ENCODE measurements at places on chromosomes 4 and X.

DNA sequence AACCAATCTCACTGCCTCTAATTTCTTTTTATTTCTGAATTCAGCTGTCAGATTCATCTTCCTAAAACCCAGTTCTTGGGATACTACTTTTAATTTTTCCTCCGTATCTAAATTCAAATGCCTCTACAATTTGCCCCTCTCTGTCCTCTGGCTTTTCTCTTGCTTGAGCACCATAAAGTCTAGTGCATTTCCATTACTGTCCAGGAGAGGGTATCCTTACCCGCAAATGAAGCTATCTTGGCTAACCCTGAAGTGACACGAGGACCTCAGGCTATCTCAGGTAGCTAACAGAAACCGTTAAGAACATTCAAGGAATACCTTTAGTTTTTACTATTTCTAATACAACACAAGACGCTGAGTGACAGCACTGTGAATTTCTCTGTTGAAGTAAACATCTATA is 49.4 kb upstream of the PRR32 start:
- peak; percentile 4 for DNase-seq

DNA sequence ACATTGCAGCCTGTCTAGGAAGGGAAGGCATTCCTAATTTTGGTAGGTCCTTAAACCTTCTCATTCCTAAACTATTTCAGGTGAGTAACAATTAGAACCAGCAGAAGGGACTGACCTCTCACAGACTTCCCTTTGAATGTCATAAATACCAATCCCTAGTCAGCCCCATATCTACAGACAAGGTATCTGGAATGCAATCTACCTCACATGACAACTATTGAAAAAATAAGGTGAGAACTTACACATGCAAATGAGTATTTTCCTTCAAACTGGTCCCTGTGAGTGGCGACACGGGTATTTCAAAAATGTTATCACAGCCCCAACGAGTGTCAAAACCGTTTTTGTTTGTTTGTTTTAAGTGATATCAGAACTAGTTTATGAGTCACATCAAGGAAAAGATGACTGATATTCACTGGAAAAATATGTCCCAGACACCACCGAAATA is 102.4 kb upstream of the VCX2 start:
- DNase-seq, result peak; percentile 5

DNA sequence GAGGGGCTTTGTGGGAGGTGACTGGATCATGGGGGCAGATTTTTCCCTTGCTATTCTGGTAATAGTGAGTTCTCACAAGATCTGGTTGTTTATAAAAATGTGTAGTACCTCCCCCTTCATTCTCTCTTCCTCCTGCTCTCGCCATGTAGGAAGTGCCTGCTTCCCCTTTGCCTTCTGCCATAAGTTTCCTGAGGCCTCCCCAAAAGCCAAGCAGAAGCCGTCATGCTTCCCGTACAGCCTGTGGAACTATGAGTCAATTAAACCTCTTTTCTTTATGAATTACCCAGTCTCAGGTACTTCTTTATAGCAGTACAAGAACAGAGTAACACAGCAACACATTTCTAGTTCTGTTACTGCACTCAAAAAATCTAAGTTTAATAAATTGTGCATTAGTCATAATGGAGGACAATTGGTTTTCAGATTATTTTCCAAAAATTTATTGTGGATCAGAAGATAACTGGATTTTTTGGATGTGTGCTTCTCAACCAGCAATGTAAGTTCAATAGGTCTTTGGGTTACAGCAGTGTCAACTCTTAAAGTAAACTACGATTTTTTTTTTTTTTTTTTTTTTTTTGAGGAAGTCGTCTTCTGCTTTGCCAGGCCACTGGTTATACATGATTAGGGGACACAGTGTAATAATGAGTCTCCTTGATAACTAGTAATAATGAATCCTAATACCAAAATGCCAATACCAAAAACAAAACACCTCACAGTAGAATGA is 69.9 kb downstream of the CHIC2 start:
- DNase-seq, result no peak

- DNase-seq, result no peak
These were observed 45.2 kb downstream of the ANXA5 start for GRCh38 chr4:121651597-121651996.

DNA sequence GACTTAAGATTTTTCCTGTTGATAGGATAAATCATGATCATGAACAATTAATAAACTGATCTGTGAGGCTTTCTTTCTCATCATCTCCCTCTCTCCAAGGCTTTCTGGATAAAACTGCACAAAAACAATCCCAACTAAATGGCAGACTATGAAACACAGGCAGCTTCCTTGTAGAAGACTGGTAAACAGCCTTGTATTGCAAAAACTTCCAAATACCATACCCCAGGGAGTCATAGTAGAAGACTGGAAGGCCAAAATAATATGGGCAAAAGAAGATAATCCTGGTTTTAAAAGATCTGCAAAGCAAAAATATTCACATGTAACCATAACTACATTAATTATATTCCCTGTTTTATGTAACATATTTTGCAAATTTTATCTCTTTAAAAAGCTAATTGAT is 113.0 kb downstream of the ANAPC10 start:
- DNase-seq, result no peak

DNA sequence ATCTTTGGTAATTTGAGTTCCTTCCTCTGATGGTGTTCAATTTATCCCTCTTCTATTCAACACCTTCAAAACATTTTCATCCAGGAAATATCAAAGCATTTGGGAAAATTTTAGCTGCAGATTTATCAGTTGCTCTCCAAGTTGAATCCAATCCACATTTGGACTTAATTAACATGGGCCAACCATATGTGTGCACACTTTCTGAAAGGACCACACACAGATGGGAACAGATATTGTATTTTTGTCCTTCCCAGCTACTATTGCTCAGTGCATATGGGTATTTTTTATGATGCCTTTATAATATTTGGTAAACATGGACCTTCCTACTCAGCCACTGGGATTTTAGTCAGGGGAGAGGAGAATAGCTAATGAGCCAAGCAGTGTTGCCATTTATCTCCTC is 65.2 kb downstream of the GLRA2 start:
- no peak for DNase-seq

DNA sequence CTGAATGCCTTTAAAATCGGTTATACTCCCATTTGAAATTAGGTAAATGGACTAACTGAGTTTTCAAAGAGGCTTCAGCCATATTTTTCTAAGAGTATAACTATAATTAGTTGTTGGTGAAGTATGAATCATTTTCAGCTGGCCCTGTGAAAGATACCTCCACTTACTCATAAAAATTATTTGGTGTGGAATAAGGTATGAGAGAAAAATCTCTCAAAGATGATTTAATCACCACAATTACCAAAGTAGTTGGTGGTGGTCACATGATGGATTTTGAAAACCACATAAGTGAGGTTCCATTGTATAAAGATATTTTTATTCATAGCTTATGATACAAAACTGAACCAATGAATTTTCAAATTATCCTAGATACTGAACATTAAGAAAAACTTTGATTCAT is 9.0 kb upstream of the KLHL2 start:
- DNase-seq, result no peak

GRCh38 chrX:78375894-78376293 is 48.5 kb upstream of the CYSLTR1 start:
- no peak for DNase-seq

DNA sequence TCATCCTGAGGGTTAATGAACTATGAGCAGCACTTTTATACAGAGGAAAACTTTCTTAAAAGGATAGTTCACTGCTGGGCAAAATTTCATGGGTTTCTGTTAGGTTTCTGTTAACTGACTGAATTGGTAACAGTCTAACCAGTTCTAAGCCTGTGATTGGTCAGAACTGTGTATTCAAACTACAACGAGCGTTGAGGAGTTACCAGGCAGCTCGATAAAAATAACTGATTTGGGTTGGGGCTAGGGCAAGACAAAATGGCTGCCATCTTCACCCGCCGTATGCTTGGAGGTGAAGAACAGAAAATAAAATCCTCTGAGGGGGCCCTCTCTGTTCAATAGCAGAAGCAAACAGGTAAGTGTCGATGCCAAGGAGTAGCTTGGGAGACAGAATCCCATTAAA is 22.0 kb downstream of the FAM133A start:
- no peak for DNase-seq

- DNase-seq, result no peak
These were observed 62.1 kb upstream of the XIAP start for GRCh38 chrX:123797543-123798447.

DNA sequence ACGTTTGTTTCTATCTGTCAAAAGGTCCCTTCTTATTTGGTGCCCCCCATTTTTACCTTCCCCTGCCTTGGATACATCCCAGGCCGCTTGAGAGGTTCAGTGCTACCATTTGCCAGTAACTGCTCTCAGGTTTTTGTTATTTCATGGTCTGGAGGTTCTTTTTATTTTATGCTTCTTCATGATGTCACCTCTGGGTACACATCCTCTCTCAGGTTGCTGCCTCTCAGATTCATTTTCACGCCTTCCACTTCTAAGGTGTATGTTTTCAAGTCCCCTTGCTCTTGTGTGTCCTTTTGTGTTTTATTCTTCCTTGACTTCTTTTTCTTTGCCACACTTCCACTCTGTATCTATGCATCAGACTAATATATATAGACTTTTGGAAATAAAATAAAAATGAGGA is 640.1 kb upstream of the AADAT start:
- no peak for DNase-seq

DNA sequence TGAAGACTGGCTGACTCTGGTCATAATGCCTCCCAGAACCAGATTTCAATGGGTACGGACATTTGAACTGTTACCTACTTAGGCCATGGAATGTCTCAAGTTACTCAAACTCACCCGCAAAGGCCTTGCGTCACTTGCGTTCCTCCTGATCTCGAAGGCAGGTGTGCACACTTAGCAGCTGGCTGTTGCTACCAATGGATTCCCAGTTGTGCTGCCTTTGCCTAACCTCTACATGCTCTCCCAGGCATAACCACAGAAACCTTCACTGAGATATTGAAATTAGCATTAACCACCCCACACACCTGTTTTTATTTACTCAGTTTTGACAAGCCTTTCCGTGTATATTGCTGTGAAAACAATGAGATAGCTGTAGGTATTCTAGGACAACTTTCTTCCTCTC is 2.8 kb downstream of the ERVMER34-1 start:
- no peak for DNase-seq

GRCh38 chrX:69142788-69143469 is 22.3 kb downstream of the PJA1 start:
- DNase-seq, result no peak

- DNase-seq, result no peak
These were observed 298.4 kb downstream of the ARHGAP10 start for GRCh38 chr4:148030193-148030873.

DNA sequence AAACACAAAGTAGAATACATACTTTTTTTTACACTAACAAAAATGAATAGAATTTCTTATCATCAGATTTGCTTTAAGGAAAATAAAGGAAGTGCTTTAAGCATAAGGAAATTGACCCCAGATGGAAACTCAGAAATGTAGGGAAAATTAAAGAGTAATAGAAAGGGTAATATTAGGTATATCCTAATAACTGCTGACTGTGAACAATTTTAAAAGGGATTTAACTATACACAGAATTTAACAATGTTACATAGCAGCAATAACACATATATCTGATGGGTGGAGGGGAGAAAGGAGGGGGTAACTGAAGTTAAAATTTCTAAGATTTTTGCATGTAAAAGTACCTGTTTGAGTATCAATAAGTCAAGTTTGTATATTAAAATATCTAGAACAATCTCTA is 8.6 kb downstream of the CDKL2 start:
- no peak for DNase-seq

- no peak for DNase-seq
These were observed 153.8 kb downstream of the AREG start for GRCh38 chr4:74598611-74599325.

GRCh38 chr4:174444390-174444789 is 77.9 kb downstream of the HPGD start:
- no peak for DNase-seq

- no peak for DNase-seq
These were observed 613.1 kb upstream of the HS3ST1 start for GRCh38 chr4:12041828-12042227.

DNA sequence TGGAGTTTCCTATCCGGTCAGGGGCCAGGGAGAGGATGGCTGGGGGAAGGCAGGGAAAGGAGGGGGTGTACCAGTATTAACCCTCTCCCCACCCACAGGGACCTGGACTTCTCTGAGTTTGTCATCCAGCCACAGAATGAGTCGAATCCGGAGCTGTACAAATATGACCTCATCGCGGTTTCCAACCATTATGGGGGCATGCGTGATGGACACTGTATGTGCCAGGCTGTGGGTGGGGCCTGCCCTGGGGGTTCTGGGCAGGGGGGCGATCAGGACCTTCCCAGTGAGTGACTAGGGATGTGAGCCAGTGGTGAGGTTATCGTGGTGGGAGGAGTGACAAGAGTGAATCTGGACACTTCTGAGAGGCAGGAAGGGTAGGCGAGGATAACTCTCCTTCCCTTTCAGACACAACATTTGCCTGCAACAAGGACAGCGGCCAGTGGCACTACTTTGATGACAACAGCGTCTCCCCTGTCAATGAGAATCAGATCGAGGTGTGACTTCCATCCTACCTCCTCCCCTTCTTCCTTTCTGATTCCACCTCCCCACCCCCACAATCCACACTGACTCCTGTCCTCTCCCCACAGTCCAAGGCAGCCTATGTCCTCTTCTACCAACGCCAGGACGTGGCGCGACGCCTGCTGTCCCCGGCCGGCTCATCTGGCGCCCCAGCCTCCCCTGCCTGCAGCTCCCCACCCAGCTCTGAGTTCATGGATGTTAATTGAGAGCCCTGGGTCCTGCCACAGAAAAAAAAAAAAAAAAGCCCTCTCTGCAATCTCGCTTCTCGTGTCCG is 14.6 kb downstream of the USP11 start:
- no peak for DNase-seq

DNA sequence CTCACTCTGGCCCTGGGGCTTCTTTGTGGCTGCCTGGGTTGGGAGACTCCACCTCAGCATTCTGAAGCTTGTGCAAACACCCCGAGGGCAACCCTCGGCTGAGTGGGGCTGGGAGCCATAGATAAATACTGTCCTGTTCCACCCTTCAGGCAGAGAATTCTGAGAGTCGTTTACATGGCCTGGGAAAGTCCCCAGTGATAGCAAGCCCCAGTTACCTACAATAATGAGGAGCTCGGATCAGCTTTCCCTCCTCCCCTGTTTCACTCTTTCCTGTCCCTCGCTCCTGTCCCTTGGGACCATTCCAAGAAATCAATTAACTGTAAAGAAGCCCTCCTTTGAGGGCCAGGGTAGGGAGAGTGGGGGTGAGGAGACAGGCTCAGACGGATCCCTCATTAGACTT is 31.6 kb upstream of the DDX3X start:
- no peak for DNase-seq

GRCh38 chr4:74758551-74759145 is 35.7 kb downstream of the BTC start:
- no peak for DNase-seq

Data from RWPE1 (cell line).